ENCODE measurements at places on chromosomes 4 and X.

- DNase-seq: no peak
Observed at GRCh38 chr4:6492027-6492590, 19.7 kb upstream of the PPP2R2C start.

GRCh38 chr4:93368968-93369367 lies 459.6 kb upstream of the ATOH1 start:
- DNase-seq: no peak

DNA sequence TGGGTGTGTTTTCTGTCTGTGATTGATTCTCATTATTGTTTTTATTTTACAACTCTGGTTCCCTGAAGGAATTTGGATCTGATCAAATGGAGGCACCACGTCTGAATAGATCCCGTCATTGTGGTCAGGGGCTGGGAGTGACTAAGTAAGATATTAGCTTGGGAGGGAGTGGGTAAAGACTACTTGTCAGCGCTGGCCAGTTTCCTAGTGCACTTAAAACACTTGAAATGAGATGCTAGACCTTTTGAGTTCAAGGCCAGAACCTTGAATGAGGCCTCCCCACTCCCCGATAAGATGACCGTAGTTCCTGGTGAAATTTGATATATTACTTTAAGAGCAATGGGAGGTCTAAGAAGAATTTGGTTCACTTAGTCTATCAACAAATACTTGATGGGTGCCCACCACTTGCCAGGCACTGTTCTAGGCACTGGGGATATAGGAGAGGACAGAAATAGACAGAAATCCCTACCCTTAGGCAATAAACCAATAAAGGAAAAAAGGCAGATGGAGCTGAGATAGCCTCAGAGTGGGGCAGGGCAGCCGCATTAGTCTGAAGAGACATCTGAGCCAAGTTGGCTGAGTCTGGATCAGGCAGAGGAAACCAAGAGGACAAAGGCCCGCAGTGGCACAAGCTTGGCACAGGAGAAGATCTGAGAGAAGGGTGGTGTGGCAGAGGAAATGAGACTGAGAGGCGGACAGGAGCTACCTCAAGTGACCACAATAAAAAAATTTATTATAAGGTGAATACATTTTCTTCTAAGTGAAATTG lies 11.8 kb downstream of the FAM184B start:
- no peak for DNase-seq

- no peak for DNase-seq
Observed at GRCh38 chr4:132123870-132124623, 1025.0 kb upstream of the PCDH10 start.

DNA sequence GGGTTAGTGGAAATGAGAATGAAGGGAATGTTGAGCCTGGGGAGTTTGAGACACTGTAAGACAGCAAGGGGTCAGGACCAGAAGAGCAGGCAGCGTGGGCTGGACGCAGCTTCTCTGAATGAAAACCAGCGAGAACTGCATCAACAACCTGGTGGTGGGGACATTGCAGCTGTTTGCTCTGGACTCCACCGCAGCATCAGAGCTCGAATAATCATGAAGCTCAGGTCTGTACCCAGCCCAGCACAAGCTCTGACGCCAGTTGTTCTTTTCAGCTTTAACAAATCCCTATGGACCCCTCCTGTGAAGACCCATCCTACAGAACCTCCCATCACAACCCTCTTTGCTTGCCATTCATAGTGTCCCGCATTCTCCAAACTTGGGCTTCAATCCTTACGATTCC lies 106.8 kb upstream of the PNPLA4 start:
- DNase-seq: no peak

DNA sequence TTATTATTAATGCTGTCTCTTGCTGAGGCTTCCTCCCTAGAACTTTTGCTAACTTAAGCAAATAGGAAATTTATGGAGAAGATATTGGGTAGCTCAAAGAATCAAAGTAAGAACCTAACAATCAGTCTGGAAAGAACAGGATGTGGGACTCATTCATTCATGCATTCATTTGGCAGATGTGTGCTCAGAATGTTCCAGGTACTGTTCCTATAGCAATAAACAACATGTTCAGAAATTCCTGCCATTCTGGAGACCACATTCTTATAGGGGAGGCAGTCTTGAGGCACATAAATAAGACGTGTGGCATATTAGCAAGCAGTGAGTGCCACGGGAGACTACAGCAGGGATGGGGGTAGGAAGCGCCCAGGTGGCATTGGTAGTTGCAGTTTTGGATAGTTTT lies 5.0 kb downstream of the GRK4 start:
- no peak for DNase-seq

DNA sequence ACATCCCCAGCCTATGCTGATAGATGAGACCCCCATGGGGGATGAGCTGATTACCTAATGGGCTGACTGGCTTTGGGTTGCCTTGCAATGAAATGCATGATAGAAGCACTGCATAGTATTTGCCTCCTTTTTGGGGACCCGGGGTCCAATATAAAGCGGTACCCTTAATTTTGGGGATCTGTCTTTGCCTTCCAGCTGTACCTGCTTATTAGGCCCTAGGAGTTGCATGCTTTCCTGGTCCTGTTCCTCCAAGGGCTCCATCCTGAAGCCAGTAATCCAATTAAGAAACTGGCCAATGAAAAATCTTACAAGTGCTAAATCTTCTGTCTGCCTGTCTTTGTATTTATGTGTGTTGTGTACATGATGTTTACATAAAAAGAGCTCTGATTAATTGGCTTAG lies 791.6 kb downstream of the TRIML1 start:
- DNase-seq: no peak

DNA sequence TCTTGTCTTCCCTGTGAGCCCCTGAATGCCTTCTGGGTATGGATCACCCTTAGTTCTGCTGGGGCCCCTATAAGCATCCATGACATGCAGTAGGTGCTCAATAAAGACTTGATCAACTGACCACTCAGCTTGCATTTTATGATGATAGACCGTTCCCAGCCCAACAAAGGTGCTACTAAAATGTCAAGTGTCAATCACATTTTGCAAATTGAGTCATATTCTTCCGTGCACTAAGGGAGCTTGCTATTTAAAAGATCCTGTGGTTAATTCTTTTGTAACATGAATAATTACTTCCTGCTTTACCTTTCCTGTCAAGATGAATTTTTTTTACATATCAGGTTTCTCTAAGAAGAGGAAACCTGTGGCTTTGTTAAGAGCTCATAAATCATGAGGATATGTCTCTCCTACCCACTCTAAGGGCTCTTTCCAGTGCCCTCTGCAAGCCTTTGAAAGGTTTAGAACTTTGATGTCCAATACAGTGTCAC lies 47.6 kb downstream of the SH3KBP1 start:
- no peak for DNase-seq

DNA sequence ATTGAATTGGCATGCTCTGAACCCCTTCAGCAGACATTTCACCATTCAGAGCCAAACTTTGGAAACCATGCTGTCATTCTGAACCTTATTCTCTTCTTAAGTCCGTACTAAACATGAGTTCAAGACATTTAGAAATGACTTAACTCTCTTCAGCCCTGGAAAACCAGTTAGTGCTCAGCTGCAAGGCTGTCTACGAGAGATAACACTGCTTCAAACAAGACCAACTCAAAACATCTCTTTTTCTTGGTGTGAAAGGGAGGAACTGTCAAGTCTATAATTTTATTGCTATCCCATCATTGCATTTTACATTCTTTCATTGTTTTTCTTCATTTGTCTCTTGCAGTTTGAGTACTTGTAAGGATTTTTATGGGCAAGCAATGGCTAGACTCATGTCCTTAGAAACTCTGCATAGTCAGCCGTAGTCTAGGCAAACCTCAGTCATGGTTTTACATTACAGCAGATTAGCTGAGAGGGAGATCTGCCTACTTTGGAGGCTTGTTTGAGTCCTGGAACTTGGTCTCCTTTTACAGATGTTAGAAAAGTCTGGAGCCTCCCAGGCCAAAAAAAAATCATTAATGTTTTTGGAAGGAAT lies 120.6 kb upstream of the JADE1 start:
- DNase-seq: no peak

DNA sequence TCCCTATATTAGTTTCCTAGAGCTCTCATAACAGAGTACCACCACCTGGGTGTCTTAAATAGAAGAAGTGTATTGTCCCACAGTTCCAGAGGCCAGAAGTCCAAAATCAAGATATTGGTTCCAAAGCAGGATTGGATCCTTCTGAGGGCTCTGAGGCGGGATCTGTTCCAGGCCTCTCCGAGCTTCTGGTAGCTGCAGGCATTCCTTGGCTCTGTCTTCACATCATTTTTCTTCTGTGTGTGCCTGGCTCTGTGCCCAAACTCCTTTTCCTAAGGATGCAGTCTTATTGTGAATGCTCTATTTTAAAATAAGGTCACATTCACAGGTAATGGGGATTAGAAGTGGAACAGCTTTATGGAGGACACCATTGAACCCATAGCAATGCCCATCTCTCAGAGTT lies 253.7 kb upstream of the TAPT1 start:
- DNase-seq: no peak

DNA sequence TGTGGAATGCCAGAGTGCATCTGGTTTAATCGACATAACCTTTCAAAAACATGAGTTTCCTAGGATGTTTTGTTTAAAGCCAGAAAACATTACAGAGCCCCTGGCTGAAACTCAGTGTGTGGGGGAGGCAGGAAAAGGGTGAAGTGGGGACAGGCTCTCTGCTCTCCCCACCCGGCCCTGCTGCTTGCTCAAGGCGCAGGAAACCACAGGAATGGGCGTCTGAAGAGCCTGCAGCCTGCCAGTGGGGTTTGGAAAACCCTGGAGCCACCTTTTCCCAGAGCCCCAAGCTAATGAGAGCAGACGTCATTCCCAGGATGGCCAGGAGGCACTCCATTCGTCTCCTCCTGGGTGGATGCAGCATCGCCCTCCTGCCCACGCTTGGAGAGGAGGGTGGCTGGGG lies 240.6 kb downstream of the AFAP1 start:
- no peak for DNase-seq

GRCh38 chr4:101345271-101345595 lies 2.1 kb downstream of the PPP3CA start:
- DNase-seq: no peak

DNA sequence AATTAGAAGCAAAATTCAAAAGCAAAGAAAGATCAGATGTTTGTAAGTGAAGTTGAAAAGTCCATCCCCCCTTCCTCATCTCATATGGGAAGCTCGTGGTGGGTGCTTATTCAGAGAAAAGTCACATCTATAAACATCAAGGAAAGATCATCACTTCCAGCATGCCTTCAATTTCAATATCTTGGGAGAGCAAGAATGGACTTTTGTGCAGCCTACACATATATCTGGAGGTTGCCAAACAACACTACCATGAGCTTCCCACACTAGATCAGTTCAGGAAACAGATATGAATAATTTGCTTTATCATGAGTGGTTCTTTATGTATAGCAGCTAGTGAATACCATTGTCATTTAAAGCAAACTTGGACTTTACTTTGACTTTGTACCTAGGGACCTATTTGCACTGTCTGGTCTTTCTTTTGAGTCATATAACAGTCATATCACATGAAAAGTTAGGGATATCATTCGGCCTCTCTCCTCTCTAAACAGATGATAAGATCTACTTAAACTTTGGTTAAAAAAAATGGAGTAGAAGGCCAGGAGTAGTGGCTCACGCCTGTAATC lies 5.6 kb upstream of the TBL1X start:
- no peak for DNase-seq

DNA sequence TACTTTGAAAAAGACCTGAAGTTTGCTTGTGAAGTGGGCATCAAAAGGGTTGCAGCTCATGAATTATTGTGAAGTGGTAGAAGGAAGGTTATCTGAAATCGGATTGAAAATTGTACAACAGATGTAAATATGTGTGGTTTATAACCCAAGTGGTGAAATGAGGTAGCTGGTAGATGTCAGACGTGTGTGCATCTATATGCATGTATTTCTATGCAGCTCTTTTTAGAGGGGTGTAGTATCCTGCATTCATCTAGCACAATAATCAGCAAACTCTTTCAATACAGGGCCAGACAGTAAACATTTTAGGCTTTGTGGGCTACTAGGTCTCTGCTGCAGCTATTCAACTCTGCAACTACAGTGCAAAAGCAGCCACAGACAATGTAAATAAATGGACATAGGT lies 9.4 kb downstream of the ATRX start:
- DNase-seq: no peak

- DNase-seq: no peak
Observed at GRCh38 chr4:114383721-114384120, 214.9 kb upstream of the UGT8 start.

- DNase-seq: no peak
Observed at GRCh38 chr4:168480931-168481611, 779 bp upstream of the DDX60L start.

GRCh38 chr4:121227341-121227792 lies 63.2 kb upstream of the TNIP3 start:
- DNase-seq: no peak

GRCh38 chr4:161949946-161950725 lies 213.7 kb downstream of the FSTL5 start:
- DNase-seq: no peak

DNA sequence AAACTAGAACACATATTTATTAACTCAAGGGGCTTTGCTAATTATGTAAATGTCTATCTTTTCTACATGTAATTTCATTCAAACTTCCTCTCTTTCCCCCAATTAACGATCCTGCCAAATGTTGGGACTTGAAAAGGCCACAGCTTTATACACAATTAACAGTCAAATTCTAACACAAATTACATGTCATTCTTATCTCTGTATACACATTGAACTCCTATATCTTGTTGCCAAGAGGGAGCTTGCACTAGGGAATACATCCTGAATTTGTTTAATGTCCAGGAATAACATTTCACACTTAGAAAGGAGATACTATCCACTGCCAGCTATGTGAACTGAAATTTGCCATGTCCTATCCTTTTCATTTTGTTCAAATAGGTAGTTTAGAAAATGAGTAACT lies 38.9 kb upstream of the MAB21L2 start:
- DNase-seq: no peak

GRCh38 chr4:6720202-6720699 lies 4.3 kb downstream of the BLOC1S4 start:
- no peak for DNase-seq

GRCh38 chr4:100582146-100582545 lies 64.3 kb upstream of the EMCN start:
- DNase-seq: no peak

DNA sequence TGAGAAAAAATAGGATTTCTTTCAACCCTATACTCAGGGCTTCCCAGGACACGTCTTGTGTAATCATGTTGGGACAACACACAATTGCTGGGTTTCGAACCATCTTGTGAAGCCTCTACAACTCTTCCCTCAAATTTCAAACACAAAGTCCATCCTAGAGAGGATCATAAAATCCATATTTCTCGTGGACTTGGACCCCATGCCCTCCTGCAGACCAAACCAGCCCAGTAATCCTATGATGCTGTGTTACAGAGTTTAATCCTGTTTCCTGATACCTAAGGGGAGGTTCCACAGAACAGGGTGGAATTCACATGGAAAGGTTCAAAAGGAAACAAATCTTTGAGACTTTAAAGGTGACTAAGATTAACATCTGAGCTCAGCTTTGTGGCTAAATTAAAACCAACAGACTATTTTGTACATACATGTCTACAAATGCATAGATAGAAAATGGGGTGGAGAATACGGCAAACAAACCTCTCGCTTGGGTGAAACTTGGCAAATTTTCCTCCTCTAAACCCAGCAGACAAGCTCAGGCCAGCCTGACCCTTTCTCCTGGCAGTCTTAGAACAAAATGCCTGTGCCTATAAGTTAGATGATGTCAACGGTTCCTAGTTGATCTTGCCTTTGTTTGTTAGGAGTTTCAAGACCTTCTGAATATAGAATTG lies 38.1 kb downstream of the EGFL6 start:
- DNase-seq: no peak
